ENCODE measurements at places on chromosomes 5 and 9.

DNA sequence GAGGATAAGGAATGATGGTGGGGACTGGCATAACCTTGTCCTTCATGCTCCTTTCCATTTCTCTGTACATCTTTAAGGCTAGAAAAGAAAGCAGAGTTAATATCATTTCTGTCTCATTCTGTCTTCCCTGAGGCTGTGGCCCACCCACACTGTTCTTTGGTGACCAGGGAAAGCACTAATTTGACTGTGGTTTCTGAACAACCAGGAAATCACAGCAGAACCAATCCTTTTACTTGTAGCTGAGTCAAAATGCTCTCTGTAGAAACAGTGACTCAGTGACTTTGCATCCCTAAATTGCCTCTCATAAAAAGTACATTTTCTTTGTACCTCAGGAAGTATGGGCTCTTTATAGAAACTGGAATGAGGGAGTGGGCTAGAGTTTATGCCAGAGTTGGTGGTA, 28.1 kb downstream of the IL33 start:
- DNase-seq = no peak

GRCh38 chr5:151028717-151029116, 8.3 kb downstream of the GPX3 start:
- no peak for DNase-seq

- DNase-seq = no peak
Measured at GRCh38 chr9:99074902-99075245, 30.0 kb upstream of the TGFBR1 start.

- DNase-seq = no peak
Measured at GRCh38 chr5:179805070-179805528, 1.6 kb downstream of the MGAT4B start.

DNA sequence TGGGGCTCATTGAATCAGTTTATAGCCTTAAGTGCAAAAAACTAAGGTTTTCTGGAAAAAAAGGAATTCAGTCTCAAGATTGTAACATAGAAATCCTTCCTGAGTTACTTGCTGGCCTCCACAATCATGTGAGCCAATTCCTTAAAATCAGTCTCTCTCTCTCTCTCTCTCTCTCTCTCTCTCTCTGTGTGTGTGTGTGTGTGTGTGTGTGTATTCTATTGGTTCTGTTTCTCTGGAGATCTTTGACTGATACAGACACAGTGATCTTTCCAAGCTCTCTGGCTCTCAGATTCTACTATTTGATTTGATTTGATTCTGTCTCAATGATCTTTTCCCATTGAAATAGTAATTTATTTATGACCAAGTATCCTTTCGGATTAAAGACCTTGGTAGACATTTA, 74.6 kb downstream of the CFAP95 start:
- DNase-seq = no peak

DNA sequence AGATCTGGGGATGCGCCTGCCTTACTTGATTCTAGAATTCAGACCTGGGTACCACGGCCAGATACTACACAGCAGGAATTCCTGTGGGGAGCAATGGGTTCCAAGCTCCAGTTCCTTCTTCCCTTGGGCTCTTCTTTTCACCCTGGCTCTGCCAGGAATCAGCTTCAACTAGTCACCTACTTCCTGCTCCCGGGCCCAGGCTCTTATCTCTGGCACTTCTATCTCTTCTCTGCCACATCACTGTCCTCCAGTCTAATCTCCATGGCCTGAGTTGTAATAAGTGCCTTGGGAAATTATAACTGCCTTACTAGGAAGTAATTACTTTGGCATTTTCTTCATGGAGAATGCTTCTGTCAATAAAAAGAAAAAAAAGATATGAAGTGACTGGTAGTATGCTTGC, 26.2 kb upstream of the SERINC5 start:
- DNase-seq = no peak

DNA sequence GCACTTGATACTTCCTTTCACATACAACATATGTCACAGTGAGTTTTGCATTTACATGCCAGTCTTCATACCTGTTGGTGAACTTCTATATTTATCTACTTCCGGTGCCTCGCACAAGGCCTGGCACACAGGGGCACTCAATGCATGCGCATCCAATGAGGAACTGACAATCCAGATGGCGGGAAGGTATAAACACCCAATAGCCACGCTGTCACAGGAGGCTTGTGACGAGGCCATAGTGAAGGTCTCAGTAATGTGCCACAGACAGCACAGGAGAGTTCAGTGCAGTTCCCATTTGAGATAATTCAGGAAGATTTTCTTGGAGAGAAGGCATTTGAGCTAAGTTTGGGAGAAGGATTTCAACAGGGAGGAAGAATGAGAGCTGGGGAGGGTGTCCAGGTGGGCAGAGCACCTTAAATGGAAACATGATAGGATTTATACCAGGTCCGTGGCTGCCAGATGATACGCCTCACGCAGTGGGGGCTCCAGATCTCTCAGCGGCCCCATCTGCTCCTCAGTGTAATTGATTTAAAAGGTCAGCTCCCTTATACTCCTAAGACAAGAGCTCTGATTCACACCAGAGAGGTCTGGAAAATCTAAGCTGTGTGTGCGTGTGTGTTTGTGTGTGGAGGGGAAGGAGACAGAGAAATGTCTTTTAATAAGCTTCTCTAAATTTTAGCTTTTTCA, 206.2 kb downstream of the DCP2 start:
- no peak for DNase-seq

DNA sequence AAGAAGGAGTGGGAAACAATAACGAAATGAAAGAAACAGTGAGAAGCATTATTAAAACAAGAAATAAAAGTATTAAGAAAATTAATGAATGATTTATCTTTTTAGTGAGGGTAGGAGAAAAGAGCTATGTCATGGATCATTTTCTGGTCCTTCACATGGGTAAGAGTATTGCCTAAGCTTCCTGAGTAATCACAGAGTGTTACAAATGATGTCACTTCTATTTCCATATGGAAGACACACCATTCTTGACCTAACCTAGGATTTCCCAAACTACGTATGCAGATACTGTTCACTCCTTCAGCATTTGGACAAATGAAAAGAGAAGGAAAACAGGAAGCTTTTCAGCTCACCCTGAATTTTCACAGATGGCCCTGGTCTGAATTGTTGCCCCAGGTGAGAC, 3.3 kb upstream of the TSLP start:
- no peak for DNase-seq

- no peak for DNase-seq
Measured at GRCh38 chr9:37575001-37575400, 1.2 kb downstream of the FBXO10 start.

DNA sequence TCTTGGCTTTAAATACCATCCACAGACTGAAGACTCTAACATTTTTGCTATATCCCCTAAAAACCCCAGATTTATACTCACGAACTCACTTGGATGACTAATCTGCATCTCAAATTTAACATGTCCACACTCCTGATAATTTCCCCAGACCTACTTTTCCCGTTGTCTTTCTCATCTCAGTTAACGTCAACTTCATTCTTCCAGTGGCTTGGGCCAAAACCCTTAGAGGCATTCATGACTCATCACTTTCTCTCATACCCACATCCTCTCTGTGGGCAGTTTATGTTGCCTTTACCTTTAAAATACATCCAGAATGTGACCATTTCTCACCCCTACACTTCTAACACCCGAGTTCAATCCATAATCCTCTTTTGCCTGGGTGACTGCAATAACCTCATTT, 96.7 kb downstream of the EDIL3 start:
- DNase-seq = no peak

DNA sequence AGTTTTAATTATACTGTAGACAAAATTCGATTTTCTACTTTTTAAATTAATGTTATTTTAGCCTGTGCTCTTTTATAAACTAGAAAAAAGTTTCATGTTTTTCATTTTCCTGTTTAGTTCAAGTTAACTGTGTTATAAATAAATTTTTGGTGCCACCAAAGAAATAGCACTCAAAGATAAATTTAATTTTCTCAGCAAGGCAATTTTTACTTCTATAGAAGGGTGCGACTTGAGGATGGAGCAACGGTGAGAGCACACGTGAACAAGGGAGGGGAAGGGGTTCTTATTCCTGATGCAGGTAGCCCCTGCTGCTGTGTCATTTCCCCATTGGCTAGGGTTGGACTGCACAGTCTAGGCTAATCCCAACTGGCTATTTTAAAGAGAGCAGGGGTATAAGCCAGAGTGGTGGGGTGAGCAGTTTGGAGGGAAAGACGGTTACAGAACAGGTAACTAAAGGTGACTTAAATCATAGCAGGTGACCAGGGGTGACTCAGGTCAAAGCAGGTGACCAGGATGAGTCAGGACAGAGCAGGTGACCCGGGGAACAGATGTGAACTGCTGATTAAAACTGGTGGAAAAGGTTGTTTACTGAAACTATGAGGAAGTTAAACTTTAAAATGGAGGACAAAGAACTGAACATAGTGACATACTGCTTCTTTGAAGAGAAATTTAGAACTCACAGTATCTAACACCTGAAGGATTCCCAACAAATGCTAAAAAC, 104.6 kb upstream of the GPBP1 start:
- no peak for DNase-seq

GRCh38 chr5:79120221-79120620, 8.6 kb downstream of the BHMT start:
- DNase-seq = no peak

GRCh38 chr5:14004598-14005394, 60.3 kb upstream of the DNAH5 start:
- no peak for DNase-seq

- no peak for DNase-seq
Measured at GRCh38 chr9:69279084-69279731, 45.8 kb upstream of the ENTREP1 start.

DNA sequence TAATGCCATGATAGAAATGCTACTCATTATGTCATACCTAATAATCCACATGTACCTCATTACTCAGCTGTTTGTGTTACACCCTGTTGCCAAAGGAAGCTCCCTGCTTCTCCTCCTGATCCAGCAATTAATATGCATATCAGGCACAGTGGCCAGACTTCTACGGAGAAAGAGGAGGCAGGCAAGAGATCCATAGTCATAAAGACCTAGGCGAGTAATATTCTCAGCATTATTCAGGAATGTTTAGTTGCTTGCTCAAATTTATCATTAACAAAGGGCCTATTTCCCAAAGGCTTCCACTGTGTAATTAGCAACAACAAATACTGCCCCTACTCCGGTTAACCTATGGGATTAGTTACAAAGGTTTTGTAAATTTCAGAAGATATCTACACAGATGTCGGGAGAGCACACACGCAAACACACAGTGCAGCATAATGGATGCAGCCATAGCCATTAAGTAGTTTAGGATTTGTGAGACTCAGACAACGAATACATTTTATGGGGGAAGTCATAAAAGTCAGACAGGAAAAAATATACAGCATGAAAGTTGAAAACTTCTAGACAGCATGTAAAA, 192.6 kb downstream of the EFNA5 start:
- no peak for DNase-seq

DNA sequence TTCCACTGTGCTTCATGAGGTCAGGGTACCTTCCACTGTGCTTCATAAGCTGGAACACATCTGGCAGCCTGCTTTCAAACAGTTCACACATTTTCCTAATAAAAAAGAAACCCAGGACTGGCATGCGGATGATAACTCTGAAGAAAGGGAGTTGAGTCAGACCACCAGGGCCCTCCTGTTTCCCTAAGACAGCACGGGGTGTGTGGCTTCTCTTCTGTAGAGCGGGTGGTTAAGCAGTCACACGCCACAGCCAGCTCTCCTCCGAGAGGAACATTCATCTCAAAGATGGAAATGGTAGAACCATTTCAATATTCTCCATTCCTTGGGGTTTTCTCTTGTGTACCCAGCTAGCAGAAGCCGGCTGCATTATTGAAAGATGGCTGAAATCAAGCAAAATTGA, 128.1 kb upstream of the LMX1B start:
- DNase-seq = no peak

- DNase-seq = no peak
Measured at GRCh38 chr9:97419309-97419867, 7.5 kb downstream of the TDRD7 start.

DNA sequence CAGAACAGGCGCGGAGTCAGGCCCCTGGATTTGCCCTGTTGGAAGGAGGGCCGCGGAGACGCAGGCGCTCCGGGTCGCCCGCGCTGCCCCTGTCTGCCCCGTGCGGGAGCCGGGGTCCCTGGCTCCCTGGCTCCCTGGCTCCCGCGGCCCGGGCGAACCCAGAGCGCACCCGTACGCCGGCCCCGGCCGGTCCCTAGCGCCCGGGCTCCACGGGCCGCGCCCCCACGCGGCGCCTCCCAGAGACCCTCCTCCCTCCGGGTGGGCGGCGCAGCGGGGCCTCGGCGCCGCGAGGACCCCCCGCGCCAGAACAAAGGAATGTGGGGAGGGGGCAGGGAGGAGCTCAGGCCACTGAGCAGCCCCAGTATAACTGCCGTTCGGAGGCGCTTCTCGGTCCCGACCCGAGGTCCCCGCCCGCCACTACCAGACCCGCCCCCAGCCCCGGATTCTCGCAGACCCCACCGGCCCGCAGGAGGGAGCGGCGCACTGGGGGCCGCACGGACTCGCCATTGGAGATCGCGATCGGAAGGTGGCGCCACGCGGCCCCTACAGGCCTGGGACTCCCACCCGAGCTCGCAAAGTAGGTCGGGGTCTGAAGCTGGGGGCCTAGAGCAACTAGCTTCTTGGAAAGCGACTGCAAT, 2.4 kb downstream of the NFIL3 start:
- no peak for DNase-seq

- DNase-seq = no peak
Measured at GRCh38 chr9:33170464-33171415, 3.6 kb upstream of the B4GALT1 start.

- DNase-seq = no peak
Measured at GRCh38 chr9:103867886-103868285, 226.2 kb upstream of the SMC2 start.

DNA sequence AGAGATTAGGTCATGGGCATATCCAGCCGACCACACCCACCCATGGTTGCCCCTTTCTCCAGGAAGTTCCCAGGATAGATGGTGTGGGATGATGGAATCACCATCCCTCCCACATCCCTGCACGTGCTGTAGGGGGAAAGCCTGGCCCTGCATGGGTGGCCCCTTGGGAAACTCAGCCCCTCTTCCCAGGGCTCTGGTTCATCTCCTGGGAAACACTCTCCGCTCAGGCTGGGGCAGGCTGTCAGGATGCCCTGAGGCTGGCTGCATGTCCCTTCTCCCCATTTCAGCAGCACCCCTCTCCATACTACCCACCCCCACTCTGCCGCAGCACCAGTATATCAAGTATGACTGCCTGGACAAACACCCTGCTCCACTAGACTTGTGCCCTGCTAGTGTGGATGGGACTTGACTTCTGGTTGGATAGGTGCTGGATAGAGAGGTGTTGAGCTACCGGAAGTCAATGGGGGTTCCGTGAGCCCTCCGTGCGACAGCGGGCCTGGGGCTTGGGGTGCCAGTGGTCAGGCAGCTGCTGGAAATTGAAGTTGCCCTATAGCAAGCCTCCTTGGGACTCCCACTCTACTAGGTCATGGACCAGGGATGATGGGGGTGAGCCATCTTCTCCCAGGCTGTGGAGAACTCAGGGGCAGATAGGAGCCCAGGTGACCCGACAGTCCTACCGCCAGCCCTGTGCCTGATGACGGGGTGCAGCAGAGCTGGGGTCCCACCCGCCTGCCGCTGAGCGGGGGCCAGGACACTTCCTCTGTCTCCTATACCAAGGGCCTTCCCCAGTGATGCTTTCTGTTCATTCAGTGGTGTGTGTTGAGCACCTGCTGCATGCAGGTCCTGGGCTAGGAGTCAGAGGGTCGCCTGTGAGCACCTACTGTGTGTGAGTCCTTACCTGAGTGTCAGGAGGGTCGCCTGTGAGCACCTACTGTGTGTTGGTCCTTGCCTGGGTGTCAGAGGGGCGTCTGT, 69.4 kb upstream of the COL5A1 start:
- no peak for DNase-seq

GRCh38 chr5:39266442-39266841, 47.1 kb upstream of the FYB1 start:
- DNase-seq = no peak

GRCh38 chr9:21507483-21507790, 25.3 kb upstream of the IFNE start:
- DNase-seq = no peak

- no peak for DNase-seq
Measured at GRCh38 chr9:12889402-12890106, 114.7 kb downstream of the LURAP1L start.

Measured in T follicular helper cell (primary cell).